ENCODE measurements at places on chromosomes 3 and 15.

GRCh38 chr3:169575381-169575780, 88.1 kb downstream of the MECOM start:
- DNase-seq, result no peak

- DNase-seq, result no peak
Measured at GRCh38 chr3:140315955-140316354, 361.9 kb upstream of the TRIM42 start.

DNA sequence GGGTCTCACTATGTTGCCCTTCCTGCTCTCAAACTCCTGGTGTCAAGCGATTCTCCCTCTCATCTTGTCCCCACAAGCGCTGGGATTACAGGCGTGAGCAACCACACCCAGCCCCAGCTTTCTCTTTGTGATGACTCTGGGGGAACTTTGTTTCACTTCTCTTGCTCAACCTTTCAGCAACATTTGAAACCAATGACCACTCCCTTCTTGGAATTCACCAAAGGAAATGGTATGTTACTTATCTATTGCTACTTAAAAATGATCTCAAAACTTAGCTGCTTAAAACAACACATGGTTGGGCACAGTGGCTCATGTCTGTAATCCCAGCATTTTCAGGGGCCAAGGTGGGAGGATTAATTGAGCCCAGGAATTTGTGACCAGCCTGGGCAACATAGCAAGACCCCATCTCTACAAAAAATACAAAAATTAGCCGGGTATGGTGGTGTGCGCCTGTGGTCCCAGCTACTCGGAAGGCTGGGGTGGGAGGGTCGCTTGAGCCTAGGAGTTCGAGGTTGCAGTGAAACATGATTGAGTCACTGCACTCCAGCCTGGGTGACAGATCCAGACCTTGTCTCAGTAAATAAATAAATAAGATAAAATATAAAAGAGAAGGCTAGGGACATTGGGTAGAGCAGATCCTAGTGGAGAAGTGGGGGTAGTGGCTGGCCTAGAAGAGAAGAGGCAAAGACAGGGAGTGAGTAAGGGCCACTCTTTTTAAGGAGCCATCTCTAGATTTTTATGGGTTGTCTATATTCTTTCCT, 10.3 kb upstream of the COPG1 start:
- DNase-seq, result no peak

DNA sequence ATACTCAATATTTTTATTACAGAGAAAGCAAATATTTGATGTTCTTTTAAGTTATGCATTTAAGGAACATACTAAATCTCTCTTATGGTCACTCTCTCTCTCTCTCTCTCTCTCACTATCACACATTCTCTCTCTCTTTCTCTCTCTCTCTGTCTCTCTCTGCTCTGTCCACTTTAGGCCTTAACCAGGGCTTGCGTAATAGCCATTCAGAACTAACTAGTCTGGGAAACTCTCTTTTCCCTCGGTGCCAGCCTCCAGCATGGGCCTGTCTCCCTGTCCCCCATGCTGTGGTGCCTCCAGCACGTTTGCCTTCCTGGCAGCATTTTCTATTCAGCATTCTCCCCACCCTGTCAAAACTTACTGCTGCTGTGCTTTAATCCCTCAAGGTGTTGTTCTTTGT, 389.7 kb downstream of the ROBO1 start:
- DNase-seq, result no peak

- DNase-seq, result no peak
Measured at GRCh38 chr3:134059671-134060560, 30.2 kb upstream of the SLCO2A1 start.

GRCh38 chr3:174125267-174125824, 727.8 kb downstream of the NLGN1 start:
- DNase-seq, result peak; percentile 13

DNA sequence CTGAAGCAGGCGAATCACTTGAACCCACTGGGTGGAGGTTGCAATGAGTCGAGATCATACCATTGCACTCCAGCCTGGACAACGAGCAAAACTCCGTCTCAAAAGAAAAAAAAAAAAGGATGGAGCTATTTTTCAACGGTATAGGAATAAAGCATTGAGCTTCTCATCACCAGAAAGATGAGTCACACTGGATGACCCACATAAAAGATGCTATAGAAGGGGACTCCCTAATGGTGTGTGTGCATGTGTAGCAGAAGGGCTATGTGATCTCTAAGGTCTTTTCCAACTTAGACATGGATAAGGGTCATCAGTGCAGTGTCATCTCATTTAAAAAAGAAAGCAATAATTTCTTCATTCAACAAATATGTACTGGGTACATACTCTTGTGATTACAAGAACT, 476.0 kb downstream of the MFSD1 start:
- no peak for DNase-seq

- DNase-seq, result no peak
Measured at GRCh38 chr15:31511707-31512310, 185.2 kb downstream of the KLF13 start.

- DNase-seq, result no peak
Measured at GRCh38 chr15:61879219-61879618, 181.0 kb downstream of the VPS13C start.

DNA sequence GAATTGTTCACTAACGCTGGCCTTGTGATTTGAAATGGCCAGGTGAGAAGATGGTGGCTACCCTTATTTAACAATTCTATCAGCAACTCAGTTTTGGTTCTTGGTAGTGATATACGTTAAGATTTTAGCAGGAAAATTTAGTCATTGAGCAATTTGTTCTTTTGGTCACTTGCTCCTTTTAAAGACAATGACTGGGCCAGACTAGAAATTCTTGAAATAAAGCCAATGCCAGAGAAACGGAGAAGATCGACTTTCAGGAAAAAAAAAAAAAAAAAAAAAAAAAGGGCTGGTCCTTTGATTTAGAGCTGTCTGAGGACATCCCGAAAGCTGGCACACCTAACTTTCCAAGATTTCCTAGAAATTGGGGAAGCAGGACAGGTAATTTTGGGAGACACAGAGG, 178.5 kb downstream of the FNDC3B start:
- no peak for DNase-seq

DNA sequence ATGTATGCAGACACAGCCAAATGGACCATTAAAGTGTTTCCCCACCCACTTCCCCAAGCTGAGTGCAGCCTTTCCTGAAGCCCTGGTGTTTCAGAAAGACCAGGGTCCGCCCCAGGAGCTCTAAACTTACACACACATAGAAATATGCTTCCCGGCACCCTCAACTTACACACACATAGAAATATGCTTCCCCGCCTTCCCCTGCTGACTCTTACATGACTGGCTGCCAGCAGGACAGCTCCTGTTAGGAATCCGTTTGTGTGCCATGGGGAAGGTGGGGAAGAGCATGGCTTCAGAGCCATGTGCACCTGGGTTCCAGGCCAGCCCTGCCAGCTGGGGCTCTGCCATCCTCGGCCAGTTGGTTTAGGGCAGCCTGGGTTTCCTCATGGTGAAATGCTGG, 3.6 kb downstream of the CLEC3B start:
- DNase-seq, result no peak

DNA sequence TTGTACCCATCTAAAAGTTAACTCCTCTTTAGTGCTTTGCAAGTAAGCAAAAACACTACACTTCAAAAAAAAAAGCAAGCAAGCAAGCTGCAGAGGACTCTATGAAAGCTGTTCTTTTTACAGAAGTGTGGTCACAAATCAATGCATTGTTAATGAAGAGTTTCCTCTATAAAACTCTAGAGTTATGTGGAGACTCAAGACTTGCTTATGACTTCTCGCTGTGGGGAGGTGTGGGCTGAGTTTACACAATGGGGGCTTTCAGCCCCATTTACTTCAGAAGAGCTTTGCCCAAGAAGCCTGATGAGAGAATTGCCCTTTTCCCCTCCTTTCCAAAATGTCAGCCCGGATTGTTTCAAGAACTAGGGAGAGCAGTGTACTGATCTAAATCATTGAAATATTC, 144.4 kb downstream of the IGSF11 start:
- no peak for DNase-seq

DNA sequence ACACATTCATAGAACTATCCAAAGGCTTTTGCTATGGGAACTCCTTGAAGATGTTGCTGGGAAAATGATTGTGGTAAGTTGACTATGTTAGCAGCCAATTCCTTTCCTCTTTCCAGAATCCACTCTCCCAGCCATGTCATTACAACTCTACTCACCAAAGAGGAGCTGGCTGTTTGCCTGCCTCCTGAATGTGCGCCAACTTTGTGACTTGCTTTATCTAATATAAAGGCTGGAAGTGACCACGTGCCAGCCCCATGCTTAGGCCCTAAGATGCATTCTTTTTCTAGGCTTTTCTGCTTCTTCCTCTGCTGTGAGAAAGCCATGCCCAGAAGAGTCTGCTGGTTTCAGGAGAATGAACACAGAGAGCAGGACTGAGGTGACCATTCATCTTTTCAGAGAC, 182.2 kb downstream of the GABRB3 start:
- DNase-seq, result no peak

DNA sequence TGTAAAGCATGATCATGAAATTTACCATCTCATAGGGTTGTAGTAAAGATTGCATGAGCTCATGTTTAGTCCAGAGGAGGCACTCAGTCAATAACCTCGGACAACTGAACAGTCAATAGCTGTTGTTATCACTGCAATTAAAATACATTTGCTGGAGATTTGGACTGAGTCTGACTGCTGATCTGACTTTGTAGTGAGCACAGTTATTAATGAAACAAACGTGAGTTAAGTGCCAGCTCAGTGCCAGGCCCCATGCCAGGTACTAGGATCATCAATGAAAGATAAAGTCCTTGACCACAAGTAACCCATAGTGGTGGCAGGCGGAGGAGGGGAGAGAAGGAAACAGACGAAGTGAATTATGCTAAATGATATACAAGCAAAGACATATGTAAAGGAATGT, 43.7 kb upstream of the PRICKLE2 start:
- DNase-seq, result no peak

DNA sequence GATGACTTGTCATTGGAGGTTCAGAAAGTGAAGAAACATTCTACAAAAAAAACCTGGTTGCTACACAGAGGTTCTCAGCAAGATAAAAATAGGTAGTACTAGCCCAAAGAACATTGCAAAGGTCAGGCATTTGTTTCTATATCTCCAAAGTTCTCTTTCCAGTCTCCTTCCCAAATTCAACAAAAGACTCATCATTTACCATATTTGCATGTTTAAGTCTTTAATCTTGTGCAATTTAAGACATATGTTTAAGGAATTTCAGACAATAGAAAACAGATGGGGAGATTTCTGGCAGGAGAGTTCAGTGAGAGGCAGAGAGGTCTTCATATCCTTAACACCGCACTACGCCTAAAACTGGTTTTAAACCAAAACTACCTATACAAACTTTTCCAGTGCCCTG, 173.8 kb upstream of the THBS1 start:
- no peak for DNase-seq

DNA sequence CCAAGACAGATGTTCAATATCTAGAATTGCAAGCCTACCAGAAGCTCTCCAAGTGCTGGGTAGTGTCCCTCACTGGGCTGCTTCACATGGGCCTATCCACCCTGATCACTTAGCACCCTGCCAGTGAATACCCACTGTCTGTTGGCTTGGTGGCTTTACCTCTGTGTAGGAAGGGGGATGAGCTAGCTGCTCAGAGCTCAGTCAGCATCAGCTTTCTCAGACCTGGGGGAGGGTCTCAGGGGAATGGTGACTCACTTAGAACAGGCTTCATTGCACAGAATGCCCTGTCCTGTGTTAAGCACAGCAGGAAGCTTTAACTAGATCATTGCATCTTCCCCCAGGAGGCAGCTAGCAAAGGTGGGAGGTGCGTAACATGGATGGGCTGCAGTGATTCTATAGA, 209.8 kb downstream of the PDCD6IP start:
- DNase-seq, result no peak

- DNase-seq, result no peak
Measured at GRCh38 chr15:42576776-42577175, 1.4 kb downstream of the STARD9 start.

DNA sequence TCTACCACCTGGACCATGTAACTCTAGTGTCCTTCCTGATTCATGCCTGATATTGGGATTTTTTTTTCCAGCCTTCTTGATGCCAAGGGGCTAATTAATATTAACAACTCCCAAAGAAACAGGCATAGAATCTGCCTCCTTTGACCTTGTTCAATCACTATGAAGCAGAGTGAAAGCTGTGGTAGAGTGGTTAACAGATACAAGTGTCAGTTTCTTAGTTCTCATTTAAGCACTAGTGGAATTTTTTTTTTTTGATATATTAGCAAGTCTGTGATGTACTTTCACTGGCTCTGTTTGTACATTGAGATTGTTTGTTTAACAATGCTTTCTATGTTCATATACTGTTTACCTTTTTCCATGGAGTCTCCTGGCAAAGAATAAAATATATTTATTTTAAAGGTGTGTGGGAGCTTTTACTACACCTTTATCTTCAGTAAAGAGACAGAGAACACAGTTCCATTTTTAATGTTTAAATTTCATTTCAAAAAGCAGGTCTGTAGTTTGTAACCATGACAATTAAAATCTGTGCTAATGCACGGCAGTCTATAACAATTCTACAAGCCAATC, 67.1 kb downstream of the TOP2B start:
- DNase-seq, result no peak

- no peak for DNase-seq
Measured at GRCh38 chr15:100766243-100767000, 113.2 kb upstream of the ALDH1A3 start.

- DNase-seq, result no peak
Measured at GRCh38 chr3:71168121-71168721, 415.3 kb downstream of the FOXP1 start.

DNA sequence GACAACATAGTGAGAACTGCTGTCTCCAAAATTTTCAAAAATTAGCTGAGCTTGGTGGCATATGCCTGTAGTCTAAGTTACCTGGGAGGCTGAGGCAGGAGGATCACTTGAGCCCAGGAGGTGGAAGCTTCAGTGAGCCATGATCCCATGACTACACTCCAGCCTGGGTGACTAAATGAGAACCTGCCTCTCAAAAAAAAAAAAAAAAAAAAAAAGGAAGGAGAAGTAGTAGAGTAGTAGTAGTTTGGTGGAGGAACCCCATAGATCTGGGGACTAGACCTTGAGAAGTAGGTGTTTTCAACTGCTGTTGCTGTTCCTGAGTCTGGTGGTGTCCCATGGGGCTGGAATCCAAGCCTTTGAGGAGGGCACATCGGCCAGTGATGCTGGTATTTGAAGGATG, 38.4 kb upstream of the UBE2E2 start:
- no peak for DNase-seq

DNA sequence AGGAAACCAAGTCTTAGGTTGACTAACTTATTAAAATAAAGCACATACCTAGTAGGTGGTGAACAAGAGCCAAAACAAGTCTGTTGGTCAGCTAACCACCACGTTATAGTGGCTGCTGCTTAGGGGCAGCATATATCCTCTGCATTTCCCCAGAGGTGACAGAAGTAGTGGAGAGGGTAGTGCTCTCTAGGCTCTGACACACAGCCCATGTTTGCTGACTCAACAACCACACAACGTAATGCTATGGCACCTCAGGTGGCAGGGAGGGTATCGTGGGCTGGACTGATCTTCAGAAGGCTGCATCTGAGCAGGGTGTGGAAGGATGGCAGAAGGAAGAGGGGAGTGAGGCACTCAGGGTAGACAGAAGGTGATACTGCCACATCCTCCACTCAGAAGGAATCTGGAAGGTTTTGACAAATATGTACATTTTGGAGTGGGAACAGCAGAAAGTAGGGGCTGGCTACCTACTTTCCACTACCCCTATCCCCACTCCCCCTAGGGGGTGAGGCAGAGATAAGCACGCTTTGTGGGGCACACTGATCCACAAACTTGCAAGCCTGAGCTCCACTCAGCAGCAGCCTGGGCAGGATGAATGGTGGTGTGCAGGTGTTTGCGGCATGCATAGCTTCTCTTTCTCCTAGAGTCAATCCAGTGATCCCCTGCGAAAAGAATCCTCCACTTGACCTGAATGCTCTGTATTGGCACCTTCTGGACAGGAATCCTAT, 178.1 kb downstream of the RORA start:
- DNase-seq, result no peak

GRCh38 chr15:86912661-86913060, 833.0 kb downstream of the AGBL1 start:
- DNase-seq, result no peak
